ENCODE measurements at places on chromosomes 7 and 10.

GRCh38 chr7:30575910-30576309 is 18.8 kb upstream of the GARS1 start:
- no peak for DNase-seq

DNA sequence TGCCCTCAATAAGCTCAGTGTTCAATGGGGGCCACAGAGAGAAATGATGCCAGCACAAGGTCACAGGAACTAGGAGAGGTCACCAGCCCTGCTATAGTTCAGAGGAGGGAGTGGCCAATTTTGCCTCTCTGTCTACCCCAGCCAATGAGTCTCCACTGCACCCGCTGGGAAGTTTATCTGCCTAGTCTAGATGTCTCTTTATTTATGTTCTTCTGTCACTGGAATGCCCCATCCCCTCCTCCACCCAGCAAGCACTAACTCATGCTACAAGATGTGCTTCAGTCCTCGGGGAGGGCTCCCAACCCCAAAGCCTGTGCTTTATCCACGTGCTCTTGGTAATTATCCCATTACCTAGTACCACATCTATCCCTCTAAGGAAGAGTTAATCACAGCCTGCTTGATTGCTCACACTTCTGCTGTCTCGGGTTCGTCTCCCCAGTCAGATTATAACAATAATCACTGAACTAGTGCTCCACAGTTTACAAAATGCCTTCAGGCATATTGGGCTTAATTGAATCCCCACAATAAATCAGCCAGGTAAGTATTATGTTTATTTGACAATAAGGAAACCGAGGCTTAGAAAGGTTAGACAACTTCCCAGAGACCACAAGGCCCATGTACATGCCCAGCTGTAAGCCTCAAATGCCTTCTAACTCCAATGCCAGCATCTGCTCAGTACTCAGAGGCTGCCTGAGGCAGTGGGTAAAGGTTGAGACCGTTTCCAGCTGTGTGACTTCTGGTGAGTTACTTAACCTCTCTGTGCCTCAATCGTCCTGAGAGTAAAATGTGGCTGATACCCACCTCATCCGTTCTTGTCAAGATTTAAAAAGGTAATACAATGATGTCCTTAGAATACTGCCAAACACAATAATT is 3.9 kb downstream of the HIP1 start:
- DNase-seq, result no peak

DNA sequence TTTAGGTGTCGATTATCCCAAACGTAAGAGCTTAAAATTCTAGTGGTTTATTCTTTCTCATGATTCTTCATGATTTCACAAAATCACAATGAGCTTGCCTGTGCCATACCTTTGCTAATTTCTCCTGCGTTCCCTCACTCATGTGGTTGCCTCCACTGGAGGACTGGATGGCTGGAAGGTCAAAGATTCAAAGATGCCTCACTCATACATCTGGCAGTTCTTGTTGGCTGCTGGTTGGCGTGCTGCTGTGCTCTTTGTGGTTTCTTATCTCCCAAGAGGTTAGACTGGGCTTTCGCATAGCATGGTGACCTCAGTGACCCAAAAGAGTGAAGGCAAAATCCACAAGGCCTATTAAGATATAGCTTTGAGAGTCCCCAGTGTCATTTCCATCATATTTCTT is 877.6 kb upstream of the AUTS2 start:
- DNase-seq, result no peak

GRCh38 chr10:116744163-116744753 is 1.9 kb upstream of the HSPA12A start:
- no peak for DNase-seq

GRCh38 chr10:49605216-49605938 is 4.7 kb upstream of the SLC18A3 start:
- DNase-seq, result peak; percentile 24

DNA sequence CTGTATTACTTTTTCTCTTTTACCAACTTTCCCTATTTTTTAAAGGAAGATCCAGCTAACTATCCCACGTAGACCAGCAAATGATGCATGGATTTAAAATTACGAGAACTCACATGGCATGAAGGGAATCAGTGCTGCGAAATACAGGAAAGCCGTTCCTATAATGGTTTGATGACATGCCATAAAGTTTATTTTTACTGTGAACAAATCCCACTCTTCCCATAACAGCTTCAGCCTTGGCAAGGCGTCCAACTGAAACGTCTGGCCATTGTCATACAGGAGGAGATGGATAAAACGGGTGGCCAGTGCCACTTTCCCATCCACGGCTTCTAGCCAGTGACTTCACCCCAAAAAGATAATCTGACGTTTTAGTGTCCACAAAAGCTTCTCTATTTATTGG is 106.2 kb upstream of the DDC start:
- no peak for DNase-seq

DNA sequence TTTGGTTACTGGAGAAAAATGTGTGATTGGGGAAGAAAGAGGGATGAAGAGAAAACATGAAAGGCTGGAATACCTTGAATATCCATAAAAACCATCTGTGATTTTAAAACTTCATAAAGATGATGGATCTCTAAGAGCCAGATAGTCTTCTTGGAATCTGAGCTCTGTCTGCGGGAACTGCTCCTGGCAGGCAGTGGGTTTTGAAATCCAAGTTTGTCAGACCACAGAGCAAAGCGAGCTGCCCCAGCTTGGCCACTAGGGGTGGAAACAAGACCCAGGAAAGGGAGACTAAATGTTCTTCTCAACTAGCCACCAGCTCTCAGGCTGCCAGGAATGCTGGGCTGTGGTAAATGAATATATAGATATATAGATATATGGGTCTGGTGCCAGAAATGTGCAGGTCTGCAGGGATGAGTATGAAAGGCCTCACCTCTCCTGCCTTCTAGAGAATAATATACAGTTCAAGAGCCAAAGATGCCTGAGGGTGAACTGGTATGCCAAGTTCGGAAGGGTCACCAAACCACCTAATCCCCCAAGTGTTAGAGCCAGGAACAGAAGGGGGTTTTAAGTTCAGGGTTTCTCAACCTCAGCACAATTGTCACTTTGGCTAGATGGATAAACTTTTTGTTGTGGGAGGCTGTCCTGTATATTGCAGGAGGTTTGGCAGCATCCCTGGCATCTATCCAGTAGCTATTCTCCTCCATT is 208.8 kb downstream of the KCNMA1 start:
- DNase-seq, result peak; percentile 68

- no peak for DNase-seq
Observed at GRCh38 chr10:79498291-79498829, 14.0 kb upstream of the EIF5AL1 start.

- DNase-seq, result no peak
Observed at GRCh38 chr7:109256762-109257560, 687.3 kb downstream of the DNAJB9 start.

DNA sequence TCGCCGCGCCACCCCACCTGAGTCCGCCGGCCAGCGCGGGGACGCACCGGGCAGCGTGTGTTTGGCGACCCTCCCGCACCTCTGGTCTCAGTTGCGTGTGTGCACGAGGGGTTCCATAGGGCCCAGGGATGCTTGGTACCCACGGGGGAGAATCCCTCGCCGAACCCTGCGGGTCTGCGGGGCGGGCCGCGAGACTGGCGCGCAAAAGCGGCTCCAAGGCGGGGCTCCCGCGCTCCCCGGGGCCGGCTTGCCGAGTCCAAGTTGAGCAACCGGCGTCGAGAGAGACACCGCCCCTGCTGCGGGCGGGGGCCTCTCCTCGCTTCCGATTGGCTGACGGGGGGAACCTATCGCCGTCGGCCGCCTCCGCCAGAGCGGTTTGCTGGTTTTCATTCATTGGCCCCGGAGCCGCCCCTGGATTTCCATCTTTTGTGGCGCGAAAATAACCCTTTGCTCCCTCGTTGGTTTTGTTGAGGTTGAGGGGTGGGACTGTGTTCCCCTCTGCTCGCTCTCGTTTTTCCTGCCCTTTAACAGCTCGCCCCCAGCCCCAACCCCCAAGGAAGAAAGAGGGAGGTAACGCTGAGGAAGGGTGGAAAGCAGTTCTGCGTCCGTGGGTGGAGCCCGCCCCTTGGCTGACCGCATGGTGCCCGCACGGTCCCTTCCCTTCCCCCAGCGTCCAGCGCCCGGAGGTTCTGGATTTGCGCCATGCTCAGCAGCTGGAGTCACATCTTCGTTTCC is 4.0 kb upstream of the IGF2BP3 start:
- DNase-seq, result peak; percentile 97

DNA sequence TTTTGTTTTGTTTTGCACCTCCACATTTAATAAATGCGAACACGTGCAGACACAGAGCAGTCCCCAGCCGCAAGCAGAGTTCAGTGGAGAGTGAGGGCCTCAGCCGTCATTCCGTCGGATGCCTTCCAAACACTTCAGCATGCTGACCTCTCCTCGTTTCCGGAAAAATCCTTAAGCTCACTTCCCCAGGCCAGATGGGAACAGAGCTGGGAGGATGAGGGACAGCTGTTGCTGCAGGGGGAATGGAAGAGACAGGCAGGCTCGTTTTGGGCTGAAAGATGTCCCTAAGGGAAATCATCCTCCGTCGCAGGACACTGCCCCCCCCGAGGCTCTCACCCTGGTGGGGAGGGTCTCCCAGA is 17.2 kb upstream of the FGFR2 start:
- no peak for DNase-seq
